ENCODE measurements at places on chromosomes 4 and X.

DNA sequence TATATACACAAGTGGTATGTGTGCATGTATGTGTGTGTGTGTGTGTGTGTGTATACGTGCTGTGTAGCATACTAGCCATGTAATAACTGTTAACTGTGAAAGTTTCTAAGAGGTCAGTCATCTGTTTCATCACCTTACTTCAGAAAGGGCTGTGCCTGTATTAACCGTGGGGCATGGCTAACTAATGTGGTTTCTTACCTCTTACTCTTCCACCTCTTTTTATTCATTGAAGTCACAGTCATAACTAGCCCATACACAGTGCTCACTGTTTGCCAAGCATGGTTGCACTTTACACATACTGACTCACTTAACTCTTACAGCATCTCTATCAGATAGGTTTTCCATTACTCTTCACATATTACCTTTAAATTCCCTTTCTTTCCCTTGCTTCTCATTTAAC lies 23.7 kb upstream of the LRAT start:
- DNase-seq, result no peak

DNA sequence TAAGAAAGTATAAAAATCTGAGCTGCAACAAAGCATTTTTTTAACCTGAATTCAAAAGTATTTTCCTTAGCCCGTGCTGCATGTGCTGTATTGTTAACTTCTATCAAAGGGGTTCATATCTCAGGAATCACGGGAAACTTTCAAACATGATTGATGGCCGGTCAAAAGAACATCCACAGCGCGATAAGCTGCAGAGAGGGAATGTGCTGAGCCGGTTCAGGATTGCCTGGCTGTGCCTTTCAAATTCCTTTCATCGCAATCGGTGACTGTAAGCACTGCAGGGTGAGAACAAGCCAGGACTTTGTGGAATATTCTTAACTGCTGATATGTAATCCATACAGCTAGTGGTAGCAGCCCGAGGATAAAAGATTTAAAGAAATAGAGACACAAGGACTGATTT lies 210.9 kb upstream of the NOCT start:
- DNase-seq, result no peak

DNA sequence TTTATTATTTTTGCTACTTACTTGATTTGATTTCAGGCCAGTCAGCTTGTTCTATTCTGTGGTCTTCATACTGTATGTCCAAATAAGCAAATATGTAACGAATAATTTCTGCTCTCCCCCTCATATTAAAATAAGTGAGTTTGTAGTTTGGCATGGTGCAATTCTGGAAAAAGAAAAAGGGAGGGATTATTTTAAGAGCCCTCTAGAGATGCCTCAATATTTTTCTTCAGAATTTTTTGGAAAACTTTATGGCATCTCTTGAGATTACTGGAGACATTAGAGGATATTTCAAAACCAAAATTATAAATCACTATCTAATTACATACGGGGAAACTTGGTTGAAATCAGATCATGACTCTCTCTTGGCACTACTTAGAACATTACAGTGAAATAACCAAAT lies 8.2 kb downstream of the HPGDS start:
- no peak for DNase-seq

- DNase-seq, result peak; percentile 79
These were observed 73.7 kb downstream of the TBL1X start for GRCh38 chrX:9538544-9539045.
